ENCODE measurements at places on chromosomes 12 and 14. TPM values are rescaled to one million over a fixed set of nuclear protein-coding genes. Genes with fewer than 3 reads are reported as not detected.

- H3K4me1 ChIP-seq = peaks cover 4% of the 10 kb centered on the region
- H3K27ac ChIP-seq = no peak overlapping the region
- peak; percentile 54 for DNase-seq
- H3K36me3 ChIP-seq = no peaks in the 10 kb centered on the region
- H3K27me3 ChIP-seq = no peaks in the 10 kb centered on the region
- no peak overlapping the region for H3K4me3 ChIP-seq
Observed at GRCh38 chr14:31411218-31411727, 9.1 kb downstream of the HEATR5A start.

- H3K27ac ChIP-seq = no peak overlapping the region
- no peaks in the 10 kb centered on the region for H3K36me3 ChIP-seq
- H3K4me3 ChIP-seq = no peak overlapping the region
- no peak for DNase-seq
Observed at GRCh38 chr12:47709671-47710070, 3.8 kb upstream of the RPAP3 start.

GRCh38 chr12:105318651-105319483 lies 11.6 kb upstream of the C12orf75 start:
- no peak for DNase-seq
- peak overlapping the region; percentile 80 for H3K27ac ChIP-seq
- peaks cover 36% of the 10 kb centered on the region for H3K4me1 ChIP-seq
- H3K36me3 ChIP-seq = no peaks in the 10 kb centered on the region

- no peak overlapping the region for H3K27ac ChIP-seq
- H3K4me3 ChIP-seq = no peak overlapping the region
- H3K27me3 ChIP-seq = no peaks in the 10 kb centered on the region
- no peaks in the 10 kb centered on the region for H3K36me3 ChIP-seq
- H3K4me1 ChIP-seq = no peaks in the 10 kb centered on the region
- no peak for DNase-seq
Observed at GRCh38 chr12:94379479-94380113, 80.1 kb downstream of the CEP83 start.

DNA sequence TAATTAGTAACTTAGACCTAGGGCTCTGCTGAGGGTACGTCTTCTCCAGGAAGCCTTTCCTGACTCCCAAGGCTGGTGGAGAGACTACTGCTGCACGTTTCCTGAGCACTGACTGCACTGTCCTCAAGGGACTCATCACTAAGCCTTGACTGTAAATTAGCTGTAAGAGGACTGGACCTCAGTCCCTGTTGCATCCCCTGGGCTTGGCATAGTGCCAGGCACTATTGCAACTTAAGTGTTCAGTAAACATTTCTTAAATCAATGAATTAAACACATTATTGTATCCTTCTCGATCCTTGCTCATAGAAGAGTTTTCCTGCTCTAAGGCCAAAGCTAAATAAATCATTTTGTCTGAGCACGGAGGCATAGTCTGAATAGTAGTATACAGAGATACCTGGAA lies 31.9 kb upstream of the IFNG-AS1 start:
- H3K27me3 ChIP-seq = no peaks in the 10 kb centered on the region
- H3K4me1 ChIP-seq = no peaks in the 10 kb centered on the region
- peak; percentile 18 for DNase-seq
- H3K4me3 ChIP-seq = no peak overlapping the region
- no peak overlapping the region for H3K27ac ChIP-seq
- H3K36me3 ChIP-seq = no peaks in the 10 kb centered on the region

DNA sequence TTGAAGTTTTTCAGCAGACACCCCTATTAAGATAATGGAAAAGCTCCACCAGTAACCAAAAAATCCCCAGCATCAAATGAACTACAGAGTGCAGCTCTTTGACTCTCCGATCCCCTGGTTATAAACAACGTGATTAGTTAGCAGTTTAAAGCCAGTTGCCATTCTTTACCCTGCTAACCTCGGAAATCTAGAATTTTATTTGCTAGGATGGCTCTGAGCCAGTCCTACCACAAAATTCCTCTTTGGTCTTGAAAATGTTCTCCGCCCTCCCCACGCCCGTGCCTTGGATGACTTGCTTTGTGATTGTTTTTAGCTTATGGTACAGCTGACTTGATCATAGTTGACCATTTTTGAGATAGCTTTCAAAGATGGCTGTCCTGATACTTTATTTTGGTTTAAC lies 1.2 kb downstream of the KLHDC2 start:
- H3K27ac ChIP-seq = peak overlapping the region; percentile 99
- H3K4me1 ChIP-seq = peaks cover 56% of the 10 kb centered on the region
- H3K27me3 ChIP-seq = no peaks in the 10 kb centered on the region
- peaks cover 12% of the 10 kb centered on the region for H3K36me3 ChIP-seq

ERP27 gene
- 1.1 TPM for total RNA-seq

ISM2 gene
- total RNA-seq = not detected

TOMM20L gene
- total RNA-seq = not detected

CPM gene
- 24.0 TPM for total RNA-seq

Data from stomach (tissue), 19 donors.